ENCODE measurements at places on chromosomes 11 and 22. TPM values are rescaled to one million over a fixed set of nuclear protein-coding genes. Genes with fewer than 3 reads are reported as not detected.

DNA sequence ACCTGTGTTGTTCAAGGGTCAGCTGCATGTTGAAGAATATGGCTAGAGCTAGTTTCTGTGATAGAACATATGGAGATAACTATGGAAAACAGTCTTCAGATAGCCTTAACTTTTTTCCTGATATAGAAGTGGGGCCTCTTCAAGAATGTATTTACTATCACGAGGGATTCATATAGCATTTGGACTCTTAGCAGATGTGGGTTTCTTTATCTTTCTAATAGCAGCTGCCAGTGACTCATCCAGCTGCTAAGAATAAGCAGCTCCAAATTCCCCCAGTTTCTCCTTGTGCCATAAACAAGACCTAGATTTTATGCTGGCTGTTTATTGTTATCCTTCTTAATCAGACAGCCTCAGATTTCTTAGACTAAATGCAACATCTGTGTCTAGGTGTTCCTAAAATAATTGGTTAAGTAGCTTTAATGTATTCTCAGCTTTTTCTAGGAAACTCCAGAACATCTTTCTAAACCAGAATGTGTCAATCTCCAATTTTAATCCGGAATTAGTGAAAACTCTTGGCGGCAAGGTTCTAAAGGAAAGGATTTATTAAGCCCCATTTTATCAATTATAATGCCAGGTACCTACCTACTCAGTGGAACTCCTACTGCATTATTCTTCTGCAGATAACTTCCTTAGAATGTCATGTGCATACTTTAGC lies 119.8 kb downstream of the CSTPP1 start:
- no peak overlapping the region for H3K27ac ChIP-seq
- H3K36me3 ChIP-seq: no peaks in the 10 kb centered on the region
- no peaks in the 10 kb centered on the region for H3K27me3 ChIP-seq
- no peak overlapping the region for H3K4me3 ChIP-seq
- no peaks in the 10 kb centered on the region for H3K4me1 ChIP-seq
- DNase-seq: no peak

DNA sequence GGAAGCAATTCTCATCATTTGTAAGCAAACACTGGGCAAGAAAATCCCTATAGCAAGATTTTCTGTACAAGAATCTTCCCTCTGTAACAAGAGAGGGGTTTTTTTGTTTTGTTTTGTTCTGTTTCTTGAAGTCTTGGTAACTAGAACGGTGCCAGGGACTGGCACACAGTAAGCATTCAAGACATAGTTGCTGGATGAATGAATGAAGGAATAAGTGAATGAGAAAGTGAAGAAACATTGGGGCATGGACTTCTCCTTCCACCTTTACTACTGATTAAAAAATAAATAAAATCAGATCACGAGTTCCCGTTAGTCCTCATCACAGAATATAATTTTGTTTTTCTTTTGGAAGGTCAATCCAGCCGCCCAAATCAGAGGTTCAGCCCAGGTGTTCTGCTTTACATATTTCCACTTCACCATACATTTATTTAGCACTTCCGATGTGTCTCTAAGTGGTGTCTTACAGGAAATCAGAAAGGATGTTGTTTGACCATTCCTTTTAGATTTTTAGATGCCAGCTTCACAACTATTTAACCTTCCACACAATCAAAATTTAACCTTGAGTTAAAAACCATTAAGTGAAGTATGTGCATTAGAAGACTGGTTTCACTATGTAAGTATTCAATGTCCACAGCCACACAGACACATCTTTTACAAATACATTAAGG lies 281.2 kb downstream of the CADM1 start:
- no peaks in the 10 kb centered on the region for H3K4me1 ChIP-seq
- DNase-seq: no peak
- no peak overlapping the region for H3K4me3 ChIP-seq
- H3K27ac ChIP-seq: no peak overlapping the region
- no peaks in the 10 kb centered on the region for H3K27me3 ChIP-seq

DNA sequence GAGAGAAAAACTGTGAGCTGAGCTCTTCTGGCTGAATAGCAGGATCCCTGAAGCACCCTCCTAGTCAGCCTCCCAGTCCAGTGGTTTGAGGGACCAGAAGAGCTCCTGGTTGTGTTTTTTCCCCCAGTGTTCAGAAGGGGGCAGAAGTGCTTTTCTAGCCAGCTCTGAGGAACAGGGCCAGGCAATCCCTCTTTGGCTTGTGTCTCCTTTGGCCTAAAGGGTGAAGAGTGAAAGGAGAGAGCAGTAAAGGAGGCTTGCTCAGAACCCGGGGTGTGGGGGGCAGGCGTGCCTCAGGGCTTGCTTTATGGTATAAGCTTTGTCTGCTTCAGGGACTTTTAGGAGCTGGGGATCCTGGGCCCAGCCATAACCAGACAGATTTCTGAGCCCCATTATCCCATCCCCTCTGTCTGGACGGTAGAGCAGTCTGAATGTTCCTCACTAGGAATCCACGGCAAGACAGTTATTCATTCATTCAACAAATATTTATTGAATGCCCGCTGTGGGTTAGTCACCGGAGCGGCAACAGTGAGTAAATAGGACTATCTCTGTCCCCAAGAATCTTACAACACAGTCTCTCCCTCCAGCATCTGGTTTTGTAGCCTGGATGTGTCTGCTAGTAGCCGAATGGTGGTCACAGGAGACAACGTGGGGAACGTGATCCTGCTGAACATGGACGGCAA lies 14.5 kb downstream of the ACP2 start:
- DNase-seq: no peak
- no peaks in the 10 kb centered on the region for H3K4me1 ChIP-seq
- H3K4me3 ChIP-seq: no peak overlapping the region
- no peaks in the 10 kb centered on the region for H3K36me3 ChIP-seq
- no peak overlapping the region for H3K27ac ChIP-seq

- no peak for DNase-seq
- no peaks in the 10 kb centered on the region for H3K36me3 ChIP-seq
- H3K27me3 ChIP-seq: no peaks in the 10 kb centered on the region
- no peak overlapping the region for H3K4me3 ChIP-seq
- H3K4me1 ChIP-seq: no peaks in the 10 kb centered on the region
Observed at GRCh38 chr11:70912226-70912840, 340.0 kb downstream of the SHANK2 start.

- no peak for DNase-seq
- no peaks in the 10 kb centered on the region for H3K36me3 ChIP-seq
- no peaks in the 10 kb centered on the region for H3K27me3 ChIP-seq
Observed at GRCh38 chr22:42699281-42699975, 21.2 kb downstream of the A4GALT start.

DNA sequence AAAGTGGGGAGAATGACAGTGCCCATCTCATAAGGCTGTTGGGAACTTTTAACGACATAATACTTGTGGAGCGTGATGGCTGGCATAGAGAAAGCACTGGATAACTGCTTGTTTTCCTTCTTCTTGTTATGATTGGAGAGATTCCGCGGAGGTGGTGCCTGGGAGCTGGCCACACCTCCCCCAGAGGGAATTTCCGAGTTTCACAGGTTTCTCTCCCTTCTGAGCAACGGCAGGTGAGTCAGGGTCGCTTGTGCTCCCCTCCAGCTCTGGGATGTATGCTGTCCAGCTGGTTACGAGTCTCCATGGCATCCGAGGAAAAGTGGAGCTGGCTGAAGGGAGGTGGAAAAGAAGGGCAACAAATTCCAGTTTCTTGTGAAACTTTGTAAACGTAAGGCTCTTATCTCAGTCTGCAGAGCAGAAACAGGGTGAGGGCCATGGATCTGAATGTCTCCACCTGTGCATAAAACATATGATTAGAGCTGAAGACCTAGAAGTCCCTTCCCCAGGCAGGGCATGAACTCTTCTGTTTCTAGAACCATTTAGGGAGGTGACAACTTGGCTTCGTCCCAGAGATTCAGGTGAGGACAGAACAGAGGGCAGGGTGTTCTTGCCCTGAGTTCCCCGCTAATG lies 10.0 kb upstream of the PLET1 start:
- no peaks in the 10 kb centered on the region for H3K4me1 ChIP-seq
- H3K27me3 ChIP-seq: no peaks in the 10 kb centered on the region
- peak overlapping the region; percentile 14 for H3K4me3 ChIP-seq

GRCh38 chr11:133824593-133824992 lies 20.7 kb downstream of the SPATA19 start:
- no peak overlapping the region for H3K4me3 ChIP-seq
- no peak for DNase-seq
- no peak overlapping the region for H3K27ac ChIP-seq
- no peaks in the 10 kb centered on the region for H3K4me1 ChIP-seq
- H3K36me3 ChIP-seq: no peaks in the 10 kb centered on the region

DNA sequence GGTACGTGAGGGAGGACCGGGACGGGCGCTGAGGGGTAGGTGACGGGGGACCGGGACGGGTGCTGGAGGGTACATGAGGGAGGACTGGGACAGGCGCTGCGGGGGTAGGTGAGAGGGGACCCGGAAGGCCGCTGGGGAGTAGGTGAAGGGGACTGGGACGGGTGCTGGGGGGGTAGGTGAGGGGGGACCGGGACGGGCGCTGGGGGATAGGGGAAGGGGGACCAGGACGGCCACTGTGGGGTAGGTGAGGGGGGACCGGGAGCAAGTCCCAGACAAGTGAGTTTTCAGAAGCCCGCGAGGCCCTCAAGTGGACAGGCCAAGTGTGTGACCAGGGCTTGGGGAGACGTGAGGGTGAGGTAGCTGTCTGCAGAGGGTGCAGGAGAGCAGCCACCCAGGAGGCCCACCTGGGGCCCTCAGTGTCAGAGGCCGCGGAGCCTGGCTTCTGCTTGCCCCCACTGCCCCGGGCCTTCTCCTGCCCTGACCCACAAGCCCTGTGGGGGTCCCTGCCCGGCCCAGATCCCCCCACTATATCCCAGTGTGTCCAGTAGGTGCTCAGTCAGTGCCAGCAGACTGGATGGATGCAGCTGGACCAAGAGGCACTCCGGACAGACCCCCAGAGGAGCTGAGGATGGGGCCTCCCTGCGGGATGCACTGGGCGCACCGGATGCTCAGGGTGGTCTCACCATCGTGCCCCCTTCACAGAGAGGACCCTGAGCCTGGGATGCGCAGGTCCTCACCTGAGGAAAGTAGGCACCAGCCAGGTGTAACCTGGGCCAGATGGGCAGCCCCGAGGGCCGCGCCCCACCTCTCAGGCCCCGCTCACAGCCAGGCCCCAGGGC lies 44.2 kb upstream of the TH start:
- H3K36me3 ChIP-seq: no peaks in the 10 kb centered on the region
- H3K27me3 ChIP-seq: no peaks in the 10 kb centered on the region
- no peak overlapping the region for H3K4me3 ChIP-seq

GRCh38 chr11:120908461-120909181 lies 115.3 kb upstream of the TBCEL start:
- peaks cover 4% of the 10 kb centered on the region for H3K4me1 ChIP-seq
- H3K36me3 ChIP-seq: no peaks in the 10 kb centered on the region
- no peak overlapping the region for H3K27ac ChIP-seq
- no peaks in the 10 kb centered on the region for H3K27me3 ChIP-seq

Gene C11orf86
- not detected for total RNA-seq

Gene NPAS4
- 0.19 TPM for total RNA-seq

Gene RAG1
- 1.9 TPM for total RNA-seq

Data from kidney (tissue), 22 donors.